ENCODE measurements at places on chromosomes 12 and 14. TPM values are rescaled to one million over a fixed set of nuclear protein-coding genes. Genes with fewer than 3 reads are reported as not detected.

DNA sequence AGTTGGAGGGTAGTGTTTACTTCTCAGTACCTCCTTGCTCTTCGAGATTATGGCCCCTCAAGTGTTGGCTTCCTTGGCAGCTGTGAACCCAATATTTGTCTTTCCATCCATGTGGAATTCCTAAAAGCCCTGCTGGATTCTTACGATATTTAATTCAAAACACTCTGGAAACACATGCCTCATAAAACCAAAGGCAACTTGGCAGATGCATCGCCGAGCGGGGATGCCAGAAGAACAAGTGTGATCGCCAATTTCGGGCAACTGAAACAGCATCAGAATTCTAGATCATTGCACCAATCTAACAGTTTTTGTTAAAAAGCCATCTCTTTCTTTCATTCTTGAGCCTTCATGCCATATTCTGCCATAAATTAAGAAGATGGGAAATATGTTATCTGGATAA, 934.4 kb downstream of the AACS start:
- H3K4me1 ChIP-seq: no peaks in the 10 kb centered on the region
- no peaks in the 10 kb centered on the region for H3K36me3 ChIP-seq
- no peak overlapping the region for H3K27ac ChIP-seq
- no peak for DNase-seq
- no peaks in the 10 kb centered on the region for H3K27me3 ChIP-seq
- no peak overlapping the region for H3K4me3 ChIP-seq

DNA sequence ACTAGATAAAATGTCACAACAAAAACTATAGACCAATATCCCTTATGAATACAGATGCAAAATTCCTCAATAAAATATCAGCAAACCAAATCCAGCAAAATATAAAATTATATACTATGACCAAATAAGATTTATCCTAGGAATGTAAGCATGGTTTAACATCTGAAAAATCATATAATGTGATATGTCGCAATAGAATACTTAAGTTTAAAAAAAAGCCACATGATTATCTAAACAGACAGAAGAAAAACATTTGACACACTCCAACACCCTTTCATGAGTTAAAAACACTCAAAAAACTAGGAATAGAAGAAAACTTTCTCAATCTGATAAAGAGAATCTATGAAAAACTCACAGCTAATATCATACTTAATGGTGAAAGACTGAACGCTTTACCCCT, 20.3 kb downstream of the ANGEL1 start:
- no peaks in the 10 kb centered on the region for H3K4me1 ChIP-seq
- peaks cover 40% of the 10 kb centered on the region for H3K36me3 ChIP-seq

The PLEKHD1 gene
- 1.0 TPM for total RNA-seq

The LGMN gene
- total RNA-seq: 341 TPM

Measured in thyroid gland (tissue), 4 donors.